Diencephalon (tissue), 1 donor: ENCODE measurements at places on chromosomes 5 and 9. TPM values are rescaled to one million over a fixed set of nuclear protein-coding genes. Genes with fewer than 3 reads are reported as not detected.

ADAMTS12 gene
- total RNA-seq: 5.8 TPM

CTXN3 gene
- 8.5 TPM for total RNA-seq

UBE2B gene
- total RNA-seq: 82.8 TPM

SKP1 gene
- total RNA-seq: 266 TPM

NEUROG1 gene
- total RNA-seq: not detected

PLPPR1 gene
- total RNA-seq: 152 TPM

ISL1 gene
- 20.3 TPM for total RNA-seq

C5orf52 gene
- not detected for total RNA-seq

ECM2 gene
- 5.3 TPM for total RNA-seq

NR6A1 gene
- total RNA-seq: 2.5 TPM

COL23A1 gene
- 4.2 TPM for total RNA-seq

TUT7 gene
- total RNA-seq: 34.1 TPM

CFAP90 gene
- total RNA-seq: 13.4 TPM

BTNL8 gene
- not detected for total RNA-seq

FST gene
- 4.4 TPM for total RNA-seq

ZNF883 gene
- 29.1 TPM for total RNA-seq

ARID3C gene
- total RNA-seq: 0.69 TPM

SNCAIP gene
- 48.2 TPM for total RNA-seq

SNX18 gene
- 22.6 TPM for total RNA-seq

PPP3R2 gene
- total RNA-seq: 0.92 TPM

HTR1A gene
- total RNA-seq: 5.5 TPM

PRLR gene
- total RNA-seq: 4.6 TPM

ZDHHC11 gene
- 10.4 TPM for total RNA-seq

VLDLR gene
- 26.1 TPM for total RNA-seq
